Astrocyte (in vitro differentiated cells and primary cell): ENCODE measurements at places on chromosomes 2 and 18.

- peak; percentile 49 for DNase-seq
Measured at GRCh38 chr2:175233135-175233719, 51.7 kb upstream of the ATP5MC3 start.

DNA sequence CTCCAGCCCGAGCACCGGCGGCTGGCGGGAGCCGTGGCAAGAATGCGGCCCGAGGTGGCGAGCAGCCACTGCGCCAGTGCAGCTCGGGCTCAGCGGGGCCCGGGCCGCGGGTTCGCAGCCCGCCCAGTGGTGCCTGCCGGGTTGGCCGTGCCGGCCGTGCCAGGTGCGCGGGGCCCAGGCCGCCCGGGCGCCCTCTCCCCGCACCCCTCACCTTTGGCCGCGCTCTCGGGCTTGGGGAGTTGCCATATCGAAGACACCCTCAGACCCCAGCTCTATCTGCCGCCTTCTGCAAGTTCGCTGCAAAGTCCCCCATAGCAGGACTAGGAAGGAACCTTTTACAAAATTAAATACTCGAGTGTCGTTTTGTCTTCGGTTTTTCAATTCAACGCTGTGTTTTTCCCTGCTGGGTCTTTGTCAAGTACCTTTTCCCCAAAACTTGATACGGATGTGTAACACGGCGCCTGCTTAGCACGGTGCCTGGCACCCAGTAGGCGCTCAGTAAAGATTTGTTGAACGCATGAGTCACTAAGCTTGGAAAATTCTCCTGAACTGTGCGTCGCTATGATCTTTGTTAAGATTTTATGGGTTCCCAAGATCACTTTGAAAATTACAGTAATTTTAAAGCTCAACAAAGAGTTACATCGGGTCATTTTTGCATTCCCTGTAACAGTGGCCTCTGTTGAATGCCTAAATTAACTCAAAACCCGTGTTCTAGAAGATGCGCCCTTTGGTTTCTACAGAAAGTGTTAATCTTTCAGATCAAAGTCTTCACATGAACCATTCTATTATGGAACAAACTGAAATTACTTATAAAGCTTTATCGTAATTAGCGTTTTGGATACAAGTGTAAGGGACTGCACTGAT is 750 bp downstream of the STRADB start:
- DNase-seq = no peak

- DNase-seq = no peak
Measured at GRCh38 chr2:152571048-152571766, 146.1 kb downstream of the PRPF40A start.

DNA sequence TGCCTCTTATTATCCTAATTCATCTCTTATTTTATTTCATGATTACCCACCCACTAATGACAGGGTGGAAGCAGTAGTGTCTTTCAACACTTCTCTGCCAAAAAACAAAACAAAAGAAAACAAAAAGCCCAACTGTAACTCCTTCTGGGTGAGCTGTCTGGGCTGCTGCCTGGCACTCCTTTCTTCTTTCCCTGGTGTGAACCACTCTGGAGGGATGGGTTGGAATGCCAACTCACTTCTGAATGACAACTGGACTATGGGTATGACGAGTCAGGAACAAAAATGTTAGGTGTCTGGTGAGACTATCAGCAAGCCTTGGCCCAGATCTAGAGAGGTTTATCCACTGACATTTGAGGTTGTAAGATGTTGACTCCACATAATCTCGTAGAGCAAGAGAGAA is 88.3 kb upstream of the ITGB6 start:
- DNase-seq = no peak

GRCh38 chr2:17814601-17815000 is 1.7 kb upstream of the MSGN1 start:
- DNase-seq = no peak

GRCh38 chr2:9613291-9613690 is 17.5 kb downstream of the YWHAQ start:
- DNase-seq = peak; percentile 80

- DNase-seq = peak; percentile 88
Measured at GRCh38 chr2:190947711-190948251, 66.2 kb downstream of the STAT1 start.

DNA sequence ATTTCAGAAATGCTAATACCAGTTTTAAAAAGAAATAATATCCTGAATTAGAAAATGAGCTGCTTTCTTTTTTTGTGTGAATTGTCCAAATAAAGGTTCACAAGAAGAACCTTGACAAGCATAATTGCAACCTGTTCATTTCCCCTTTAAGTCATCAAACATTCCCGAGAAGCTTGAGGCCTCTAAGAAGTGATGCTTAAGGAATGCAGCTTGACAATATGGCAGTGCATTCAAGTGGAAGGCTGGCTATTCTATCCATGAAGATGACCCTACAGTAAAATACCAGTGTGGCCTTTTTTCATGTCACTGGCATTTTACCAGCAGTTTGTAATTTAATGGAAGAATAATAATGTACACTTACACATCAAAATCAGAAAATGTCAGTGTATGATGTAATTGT is 216.7 kb downstream of the CTNNA2 start:
- DNase-seq = peak; percentile 19

DNA sequence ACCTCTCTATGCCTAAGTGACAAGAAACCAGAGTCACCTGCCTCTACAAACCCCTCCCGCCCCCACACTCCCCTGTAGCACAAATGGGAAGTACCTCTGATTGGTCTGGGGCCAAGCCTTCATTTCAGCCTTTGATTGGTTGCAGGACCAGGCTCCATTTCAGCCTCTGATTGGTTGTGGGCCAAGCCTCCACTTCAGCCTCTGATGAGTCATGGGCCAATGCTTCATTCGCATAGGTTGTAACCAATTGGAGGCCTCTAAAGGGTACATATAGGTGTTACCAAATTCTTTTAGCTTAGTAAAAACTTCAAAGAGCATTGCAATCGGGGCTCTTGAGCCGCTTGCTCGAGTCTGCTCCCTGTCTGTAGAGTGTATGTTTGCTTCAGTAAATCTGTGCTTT is 25.0 kb downstream of the CCDC102B start:
- no peak for DNase-seq
